Stimulated activated CD4-positive, alpha-beta T cell treated with anti-CD3 and anti-CD28 coated beads, TNF-alpha, amount 100 ng/mL, for 4 hours (primary cell): ENCODE measurements at places on chromosomes 7 and 10.

DNA sequence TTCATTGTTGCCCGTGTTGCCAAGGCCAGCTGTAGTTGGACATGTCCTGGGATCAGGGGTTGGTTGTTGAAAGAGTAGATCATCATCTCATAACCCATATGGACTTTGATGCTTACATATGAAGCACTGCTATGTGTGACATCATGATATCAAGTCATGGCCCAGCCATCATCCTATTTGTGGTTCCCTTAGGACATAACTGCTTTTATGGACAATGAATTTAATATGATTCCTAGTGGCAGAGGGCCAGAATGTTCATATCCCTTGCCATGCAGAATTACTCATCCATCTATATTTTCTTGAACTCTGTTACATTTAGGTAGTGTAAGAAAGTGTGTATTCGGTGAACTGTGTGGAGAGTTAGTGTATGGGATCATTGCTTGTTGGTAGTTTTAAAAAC lies 343.9 kb upstream of the LRGUK start:
- no peak for DNase-seq

DNA sequence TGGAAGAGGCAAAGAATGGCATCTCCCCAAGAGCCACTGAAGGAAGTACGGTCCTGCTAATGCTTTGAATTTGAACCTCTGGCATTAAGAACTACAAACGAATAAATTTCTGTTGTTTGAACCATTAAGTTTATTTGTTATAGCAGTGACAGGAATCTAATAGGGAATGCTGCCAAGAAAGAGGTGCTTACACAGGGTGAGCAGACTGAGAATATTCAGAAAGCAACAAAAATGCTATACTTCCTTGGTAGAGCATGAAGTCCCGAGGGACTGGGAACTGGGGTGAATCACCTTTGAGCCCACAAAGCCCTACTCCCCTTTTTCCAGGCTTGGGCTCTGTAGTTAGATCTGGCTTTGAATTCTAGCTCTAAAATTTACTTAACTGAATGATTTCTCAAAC lies 45.0 kb downstream of the PANK1 start:
- DNase-seq, result no peak

- no peak for DNase-seq
Observed at GRCh38 chr10:31215052-31215451, 104.0 kb upstream of the ZEB1 start.

GRCh38 chr10:123685260-123685659 lies 19.1 kb downstream of the GPR26 start:
- DNase-seq, result no peak

- DNase-seq, result no peak
Observed at GRCh38 chr10:117748058-117748457, 205.5 kb downstream of the EMX2 start.

GRCh38 chr10:129564923-129565322 lies 97.9 kb downstream of the MGMT start:
- no peak for DNase-seq

DNA sequence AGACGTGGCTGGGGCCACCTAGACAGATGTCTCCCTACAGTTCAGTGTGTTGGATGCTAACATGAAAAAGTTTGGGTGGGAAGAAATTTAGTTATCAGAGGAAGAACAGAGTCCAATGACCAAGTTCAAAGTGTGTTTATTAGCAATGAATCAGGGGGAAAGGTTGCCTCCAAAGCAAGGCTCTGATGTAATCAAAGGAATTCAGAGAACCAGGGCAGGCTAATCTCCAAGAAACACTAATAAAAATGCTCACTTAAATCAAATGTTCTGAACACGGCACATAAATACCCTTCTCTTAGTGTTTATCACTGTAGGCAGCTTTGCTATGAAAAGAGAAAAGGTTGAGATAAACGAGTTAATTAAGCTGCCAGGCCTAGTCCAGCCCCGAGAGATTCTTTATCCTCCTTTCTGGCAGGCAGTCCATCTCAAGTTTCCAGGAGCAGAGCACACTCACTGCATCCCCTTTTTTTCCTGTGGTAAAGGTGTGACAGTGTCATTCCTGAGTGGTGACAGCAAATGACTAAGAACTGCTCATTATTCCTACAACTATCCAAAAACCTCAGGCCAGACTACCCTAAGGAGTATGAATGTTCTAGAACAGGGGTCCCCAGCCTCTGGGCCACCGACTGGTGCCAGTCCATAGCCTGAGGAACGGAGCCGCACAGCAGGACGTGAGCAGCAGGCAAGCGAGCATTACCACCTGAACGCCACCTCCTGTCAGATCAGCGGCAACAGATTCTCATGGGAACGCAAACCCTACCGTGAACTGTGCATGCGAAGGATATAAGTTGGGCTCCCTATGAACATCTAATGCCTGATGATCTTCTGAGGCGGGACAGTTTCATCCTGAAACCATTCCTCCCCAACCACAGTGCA lies 66.9 kb upstream of the FHIP2A start:
- DNase-seq, result no peak
